ENCODE measurements at places on chromosomes 5 and 9. TPM values are rescaled to one million over a fixed set of nuclear protein-coding genes. Genes with fewer than 3 reads are reported as not detected.

FTMT gene
- total RNA-seq: not detected

GRCh38 chr5:97157689-97158088, 15.3 kb upstream of the LIX1 start:
- H3K4me1 ChIP-seq: no peaks in the 10 kb centered on the region
- no peak overlapping the region for H3K4me3 ChIP-seq
- DNase-seq: no peak
- H3K27me3 ChIP-seq: no peaks in the 10 kb centered on the region

HBEGF gene
- total RNA-seq: 8.2 TPM

DND1 gene
- not detected for total RNA-seq

ANGPTL2 gene
- 57.0 TPM for total RNA-seq

SPARC gene
- 535 TPM for total RNA-seq

DNA sequence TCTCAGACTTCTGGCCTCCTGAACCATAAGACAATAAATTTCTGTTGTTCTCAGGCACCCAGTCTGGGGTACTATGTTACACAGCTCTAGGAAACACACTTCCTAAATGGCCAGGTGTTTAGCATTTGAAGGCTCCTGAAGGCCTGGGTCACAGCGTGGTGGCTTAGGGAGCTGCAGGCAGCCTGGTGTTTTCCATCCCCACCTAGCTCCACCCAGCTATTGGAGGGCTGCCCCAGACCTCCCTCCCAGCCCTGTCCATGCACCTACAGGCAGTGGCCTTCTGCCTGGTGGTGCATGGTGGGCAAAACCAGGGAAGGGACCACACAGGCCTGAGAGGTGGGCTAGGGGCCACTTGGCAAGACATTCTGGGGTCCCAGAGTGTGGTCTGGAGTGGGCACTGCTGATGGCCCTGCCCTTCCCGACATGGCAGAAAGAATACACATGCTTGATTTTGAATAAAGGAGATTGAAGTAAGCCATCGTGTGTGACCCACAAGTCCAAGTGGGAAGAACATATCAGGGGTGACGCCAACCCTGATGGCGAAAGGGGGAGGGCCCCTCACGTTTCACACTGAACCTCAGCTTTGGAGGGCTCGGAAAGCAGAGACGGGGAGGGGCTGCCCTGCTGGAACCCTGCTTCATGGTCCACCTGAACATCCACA, 1.3 kb upstream of the SUSD3 start:
- no peak overlapping the region for H3K4me3 ChIP-seq
- no peak for DNase-seq
- H3K36me3 ChIP-seq: no peaks in the 10 kb centered on the region
- peaks cover 30% of the 10 kb centered on the region for H3K4me1 ChIP-seq
- no peaks in the 10 kb centered on the region for H3K27me3 ChIP-seq

LURAP1L gene
- 22.0 TPM for total RNA-seq
